ENCODE measurements at places on chromosomes 16 and 17.

DNA sequence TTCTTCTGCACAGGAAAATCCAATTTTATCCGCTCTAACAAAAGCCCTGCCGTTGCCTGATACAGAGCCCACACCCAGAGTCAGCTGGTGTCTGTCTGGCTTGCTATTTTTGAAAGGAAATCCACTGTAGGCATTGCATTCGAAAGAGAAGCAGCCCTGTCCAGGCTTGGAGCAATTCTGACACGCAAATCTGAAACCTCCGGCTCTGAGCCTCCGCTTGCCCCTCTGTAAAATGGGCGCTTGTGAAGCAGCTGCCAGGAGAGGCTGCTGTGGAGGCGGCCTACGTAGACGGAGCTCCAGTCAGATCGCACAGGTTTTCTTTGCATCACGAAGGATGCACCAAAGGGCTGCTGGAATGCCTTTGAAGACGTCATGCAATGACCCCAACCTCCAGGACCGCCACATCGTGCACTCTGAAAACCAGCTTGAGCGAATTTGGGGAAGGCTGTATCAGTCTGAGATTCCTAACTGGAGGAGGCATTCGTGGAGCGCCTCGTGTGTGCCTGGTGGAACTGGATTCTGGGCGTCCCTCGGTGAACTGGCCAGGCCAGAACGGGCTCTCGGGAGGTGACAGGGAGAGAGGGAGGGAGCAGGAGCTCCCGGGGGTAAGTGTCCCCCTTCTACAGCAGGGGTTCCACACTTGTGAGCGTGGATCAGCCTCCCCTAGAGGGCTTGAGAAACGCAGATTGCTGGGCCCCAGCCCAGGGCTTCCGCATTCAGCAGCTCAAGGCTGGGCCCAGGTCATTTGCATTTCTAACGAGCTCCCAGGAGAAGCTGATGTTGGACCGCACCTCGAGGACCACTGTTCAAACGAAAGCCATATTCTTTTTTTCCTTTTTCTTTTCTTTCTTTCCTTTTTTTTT lies 215.5 kb downstream of the MRTFB start:
- no peak for DNase-seq

- no peak for DNase-seq
Measured at GRCh38 chr17:73693071-73693470, 48.8 kb upstream of the SDK2 start.

DNA sequence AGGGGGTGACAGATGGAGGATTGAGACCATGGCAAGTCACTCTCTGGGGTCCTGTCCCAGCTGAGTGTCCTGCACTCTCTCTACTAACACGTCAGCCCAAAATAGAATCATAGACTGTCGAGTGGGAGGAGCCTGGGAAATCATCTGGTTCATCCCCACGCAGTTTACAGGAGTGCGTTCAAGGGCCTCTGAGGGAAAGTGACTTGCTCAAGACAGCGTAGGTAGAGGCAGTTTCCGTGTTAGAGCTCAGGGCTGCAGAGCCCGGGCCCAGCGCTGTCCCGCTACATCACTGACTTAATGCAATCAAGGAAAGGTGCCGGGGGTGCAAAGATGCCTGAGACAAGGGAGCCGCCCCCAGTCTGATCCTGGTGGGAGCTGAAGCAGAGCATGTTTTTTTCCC lies 10.3 kb downstream of the GSG1L2 start:
- DNase-seq = no peak

DNA sequence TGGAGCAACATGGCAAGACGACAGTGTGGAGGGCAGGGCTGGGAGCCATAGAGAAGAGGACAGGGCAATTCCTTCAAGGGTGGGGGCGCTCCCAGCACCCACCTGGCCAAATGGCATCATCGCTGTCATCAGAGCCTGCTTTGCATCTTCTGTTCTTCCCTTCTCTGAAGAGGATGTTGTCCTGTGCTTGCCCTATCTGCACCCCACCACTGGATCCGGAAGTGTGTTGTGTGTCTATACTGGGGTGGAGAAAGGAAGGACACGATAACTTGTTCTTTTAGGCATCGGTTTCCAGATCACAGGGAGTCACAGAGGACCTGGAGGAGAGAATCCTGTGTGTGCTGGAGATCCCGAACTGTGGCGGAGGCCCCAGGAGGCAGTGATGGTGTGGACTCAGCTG lies 25.7 kb upstream of the ANKRD40CL start:
- DNase-seq = no peak

- no peak for DNase-seq
Measured at GRCh38 chr16:85566561-85567100, 46.5 kb upstream of the GSE1 start.

DNA sequence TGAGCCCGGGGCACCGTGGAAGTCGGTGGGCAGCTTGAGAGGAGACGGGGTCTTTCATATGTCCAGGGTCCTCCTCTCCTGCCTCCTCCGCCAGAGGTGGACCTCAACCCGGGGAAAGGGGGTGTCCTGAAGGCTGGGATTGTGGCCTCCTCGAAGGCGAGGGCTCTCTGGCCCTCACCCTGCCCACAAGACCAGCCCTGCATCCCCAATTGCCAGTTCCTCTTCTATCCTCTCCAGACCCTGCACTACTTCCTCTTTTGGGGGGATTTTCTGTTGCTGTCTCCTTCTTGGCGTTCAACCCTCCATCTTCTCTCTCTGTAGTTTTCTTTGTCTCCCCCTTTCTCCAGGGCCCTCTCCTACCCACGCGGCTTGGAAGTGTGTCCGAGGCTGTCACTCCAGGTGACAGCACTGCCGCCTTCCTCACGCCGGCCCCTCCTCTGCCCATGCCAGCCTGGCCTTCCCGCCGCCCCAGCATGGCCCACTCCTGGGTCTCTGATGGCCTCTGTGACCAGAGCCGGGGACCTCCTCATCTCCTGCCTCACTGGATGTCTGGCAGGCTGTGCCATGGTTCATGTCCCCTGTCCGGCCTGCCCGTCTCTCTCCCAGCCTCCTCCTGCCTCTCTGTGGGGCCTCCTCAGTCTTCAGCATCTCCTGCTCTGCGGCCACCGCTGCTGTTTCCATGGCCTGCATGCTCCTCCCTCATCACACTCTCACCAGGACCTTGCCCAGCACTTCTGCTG lies 2.4 kb upstream of the ITGAX start:
- no peak for DNase-seq

- DNase-seq = no peak
Measured at GRCh38 chr17:37818689-37819088, 73.8 kb upstream of the HNF1B start.

DNA sequence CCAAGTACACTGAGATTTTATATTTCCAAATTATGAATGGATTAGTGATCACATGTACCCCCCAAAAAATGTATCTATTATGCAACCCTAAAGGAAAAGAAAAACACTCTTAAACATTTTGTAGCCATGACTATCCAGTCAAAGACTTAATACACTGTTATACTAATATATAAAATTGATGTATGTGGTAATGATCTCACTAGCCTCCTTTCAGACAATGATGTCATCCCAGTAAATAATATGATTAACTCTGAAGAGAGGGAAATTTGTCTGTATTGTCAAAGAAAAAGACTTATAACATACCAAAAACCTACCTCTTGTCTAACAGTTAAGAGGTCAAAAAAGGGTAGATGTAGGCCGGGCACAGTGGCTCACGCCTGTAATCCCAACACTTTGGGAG lies 80.7 kb downstream of the USP32 start:
- no peak for DNase-seq

GRCh38 chr16:22898874-22899348 lies 84.9 kb downstream of the HS3ST2 start:
- DNase-seq = no peak

DNA sequence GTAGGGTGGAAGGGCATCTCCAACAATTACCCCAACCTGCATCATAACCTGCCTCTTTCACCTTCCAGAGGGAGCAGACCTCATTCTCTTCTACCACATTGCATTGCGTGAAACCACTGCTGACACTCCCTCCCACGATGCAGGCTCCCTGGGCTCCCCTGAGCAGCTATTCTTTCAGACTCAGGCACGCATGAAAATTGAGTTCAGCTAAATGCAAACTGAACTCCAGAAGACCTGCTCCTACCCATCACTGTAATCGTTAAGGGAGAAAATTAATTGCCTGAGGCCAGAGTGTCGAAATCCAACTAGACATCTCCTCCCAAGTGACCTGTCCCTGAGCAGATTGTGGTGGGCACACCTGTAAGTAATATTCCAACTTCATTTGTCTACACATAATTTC lies 186.0 kb downstream of the GRIN2A start:
- no peak for DNase-seq

DNA sequence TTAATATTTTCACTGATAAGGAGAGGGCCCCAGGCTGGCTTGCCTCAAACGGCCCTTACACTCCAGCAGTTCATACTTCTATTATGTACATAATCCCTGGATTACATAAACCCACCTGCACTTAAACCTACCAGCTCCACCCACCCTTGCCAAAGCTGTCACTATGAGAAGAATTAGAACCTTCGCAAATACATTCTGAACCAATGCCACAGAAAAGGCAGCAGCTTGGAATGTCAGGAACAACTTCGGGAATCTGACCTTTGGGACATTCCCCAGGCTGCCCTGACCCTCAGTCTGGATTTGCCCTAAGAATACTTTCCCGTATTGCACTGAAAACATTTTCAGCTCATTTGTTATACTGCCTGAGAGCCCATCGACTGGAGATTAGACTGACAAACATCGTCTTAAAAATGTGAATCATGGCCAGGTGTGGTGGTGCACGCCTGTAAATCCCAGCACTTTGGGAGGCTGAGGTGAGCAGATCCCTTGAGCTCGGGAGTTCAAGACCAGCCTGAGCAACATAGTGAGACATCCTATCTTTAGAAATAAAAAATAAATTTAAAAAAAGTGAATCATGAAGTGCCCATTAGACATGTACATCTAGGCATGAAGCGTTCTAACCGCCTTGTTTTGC lies 21.0 kb upstream of the SEC14L1 start:
- no peak for DNase-seq

- no peak for DNase-seq
Measured at GRCh38 chr16:49754495-49755312, 101.2 kb downstream of the ZNF423 start.

- DNase-seq = no peak
Measured at GRCh38 chr16:24428756-24429155, 110.6 kb upstream of the RBBP6 start.

DNA sequence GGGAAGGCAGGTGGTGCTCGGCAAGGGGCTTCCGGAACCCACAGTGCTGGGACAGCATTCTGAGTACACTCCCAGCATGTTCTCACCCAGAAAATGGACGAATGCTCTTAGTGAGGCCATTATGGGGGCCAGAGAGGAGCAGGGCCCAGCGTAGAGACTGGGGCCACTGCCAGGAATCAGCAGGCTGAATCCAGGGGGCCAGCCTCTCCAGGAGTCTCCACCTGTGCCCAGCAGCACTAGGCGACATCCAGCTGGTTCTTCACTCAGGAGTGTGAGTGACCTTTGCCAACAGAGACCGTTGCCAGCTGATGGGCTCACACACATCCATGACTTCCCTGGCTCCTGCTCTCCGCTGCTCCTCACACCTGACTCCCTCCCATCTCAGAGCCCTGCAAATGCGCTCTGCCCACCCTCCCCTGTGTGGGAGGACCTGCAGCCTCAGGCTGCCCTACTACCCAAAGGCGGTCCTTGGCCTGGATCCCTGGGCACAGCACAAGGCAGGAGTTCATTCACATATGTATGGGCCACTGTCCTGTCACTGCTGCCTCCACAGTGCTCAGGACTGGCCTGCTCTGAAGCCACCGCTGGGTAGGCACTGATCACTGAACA lies 5.1 kb downstream of the RHBDF1 start:
- DNase-seq = no peak

DNA sequence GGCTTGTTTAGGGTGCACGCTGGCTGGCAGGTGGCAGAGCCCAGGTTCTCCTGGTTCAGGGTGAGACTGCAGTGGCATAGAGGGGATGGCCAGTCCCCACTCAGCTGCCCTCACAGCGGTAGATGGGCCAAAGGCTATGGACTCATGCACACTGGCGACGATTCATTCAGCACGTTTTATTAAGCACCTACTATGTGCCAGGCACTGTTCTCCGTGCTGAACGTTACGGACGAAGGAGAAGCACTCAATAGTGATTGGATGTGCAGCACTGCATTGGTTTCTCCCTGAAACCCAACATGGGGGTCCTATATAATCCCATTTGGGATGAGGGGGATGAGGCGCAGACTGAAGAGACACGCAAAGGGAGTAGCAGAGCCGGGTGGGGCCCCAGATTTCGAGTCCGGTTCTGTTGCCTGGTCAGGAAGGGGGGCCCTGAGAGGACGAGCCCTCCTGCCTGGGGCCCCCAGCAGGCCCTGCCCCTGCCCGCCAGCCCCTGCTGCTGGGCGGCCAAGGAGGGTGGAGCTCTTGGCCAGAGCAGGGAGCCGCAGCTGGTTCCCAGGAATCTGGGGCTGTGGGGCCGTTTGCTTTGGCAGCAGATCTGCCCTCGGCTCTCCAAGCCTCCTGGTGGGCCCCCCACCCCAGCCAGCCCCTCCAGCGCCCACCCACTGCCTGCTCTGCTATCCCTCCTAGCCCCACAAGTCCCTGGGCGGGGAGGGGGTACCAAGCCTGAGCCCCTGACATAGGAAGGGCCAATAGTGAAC lies 8.8 kb downstream of the GLIS2 start:
- no peak for DNase-seq

DNA sequence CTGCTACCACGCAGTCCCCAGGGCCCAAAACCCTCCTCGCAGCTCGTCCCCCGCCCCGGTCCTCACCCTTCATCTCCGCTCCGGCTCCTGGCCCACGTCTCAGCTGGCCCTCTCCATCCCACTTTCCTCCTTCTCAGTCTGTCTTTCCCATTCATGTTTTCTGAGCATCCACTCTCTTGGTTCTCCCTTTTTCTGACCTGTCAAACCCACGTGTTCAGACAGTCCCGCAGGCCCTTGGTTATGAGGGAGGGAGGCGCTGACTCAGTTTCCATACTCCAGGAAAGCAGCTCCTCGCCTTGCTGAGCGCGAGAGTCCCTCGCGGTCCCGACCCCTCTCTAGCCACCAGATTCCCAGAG lies 392 bp upstream of the HID1 start:
- DNase-seq = no peak

DNA sequence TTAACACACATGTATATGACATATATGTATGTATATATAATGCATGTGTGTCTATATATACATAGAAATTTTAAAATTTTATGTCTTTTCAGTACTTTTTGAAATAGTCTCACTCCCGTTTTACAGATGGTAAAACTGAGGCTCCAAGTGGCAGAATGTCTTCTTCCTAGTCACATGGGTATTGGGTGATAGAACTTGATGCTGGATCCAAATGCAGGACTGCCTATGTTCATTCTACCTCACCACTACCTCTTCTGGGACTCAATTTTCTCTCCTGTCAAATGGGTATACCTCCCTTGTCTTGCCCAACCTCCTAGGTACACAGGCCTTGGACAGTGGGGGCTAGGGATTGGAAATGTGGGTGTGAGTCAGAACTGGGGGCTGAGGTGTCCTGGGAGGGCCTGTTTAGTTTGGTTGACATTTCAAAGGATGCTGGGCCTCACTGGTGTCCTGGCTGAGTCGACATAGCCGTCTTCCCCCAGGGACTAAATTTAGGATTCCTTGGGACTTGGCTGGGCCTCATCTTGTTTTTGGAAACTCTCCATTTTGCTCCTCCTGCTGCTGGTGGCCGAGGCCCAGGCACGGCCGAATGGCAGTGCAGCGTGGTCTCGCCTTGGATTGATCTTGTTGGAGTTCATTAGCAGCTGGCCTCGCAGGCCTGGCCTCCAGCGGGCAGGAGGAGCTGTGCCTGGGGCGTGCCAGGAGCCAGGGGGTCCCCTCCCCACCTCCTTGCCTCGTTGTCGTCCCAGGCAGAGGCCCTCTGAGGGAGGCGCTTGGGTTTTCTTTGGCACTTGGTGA lies 25.9 kb downstream of the NKD1 start:
- no peak for DNase-seq
